HFF-Myc (cell line): ENCODE measurements at places on chromosomes 4 and X.

- DNase-seq, result no peak
These were observed 14.0 kb downstream of the APLN start for GRCh38 chrX:129640737-129641136.

GRCh38 chr4:71648448-71648847 is 135.4 kb downstream of the GC start:
- no peak for DNase-seq

DNA sequence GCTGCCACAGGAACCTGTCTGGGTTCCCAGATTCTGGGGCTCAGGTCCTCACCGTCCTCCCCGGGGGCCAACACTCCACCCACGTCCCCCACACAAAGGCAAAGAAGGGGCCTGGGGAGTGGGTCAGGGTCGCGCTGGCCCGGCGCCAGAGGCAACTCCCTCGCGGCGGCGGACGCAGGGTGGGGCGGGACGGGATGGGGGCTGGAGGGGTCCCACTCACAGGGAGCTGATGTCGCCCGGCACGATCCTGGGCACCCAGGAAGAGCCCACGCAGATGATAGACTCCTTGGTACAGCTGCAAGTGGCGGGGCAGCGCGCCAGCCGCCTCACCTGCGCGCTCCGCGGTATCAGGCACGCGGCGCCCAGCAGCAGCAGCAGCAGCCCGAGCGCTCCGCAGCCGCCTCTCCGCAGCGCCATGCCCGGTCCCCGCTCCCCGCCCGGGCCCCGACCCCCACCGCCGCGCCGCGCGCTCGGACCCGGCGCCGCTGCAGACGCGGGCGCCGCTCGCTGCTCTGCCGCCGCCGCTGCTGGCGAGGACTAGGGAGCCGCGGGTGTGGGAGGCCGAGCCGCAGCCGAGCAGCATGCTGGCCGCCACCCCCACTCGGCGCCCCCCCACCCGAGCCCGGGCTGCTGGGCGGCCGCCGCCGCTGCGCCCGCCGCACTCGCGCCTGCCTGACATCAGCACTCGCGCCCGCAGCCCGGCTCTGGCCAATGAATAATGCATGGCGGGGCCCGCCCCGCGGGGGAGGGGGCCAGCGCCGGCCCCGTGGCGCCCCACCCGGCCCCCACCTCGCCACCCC is at the start of gene LGI2:
TSS of gene LGI2 (minus strand) at position 670 of the 800 bp plus-strand sequence. CDS start at position 417, 253 bp downstream.
- no peak for DNase-seq

DNA sequence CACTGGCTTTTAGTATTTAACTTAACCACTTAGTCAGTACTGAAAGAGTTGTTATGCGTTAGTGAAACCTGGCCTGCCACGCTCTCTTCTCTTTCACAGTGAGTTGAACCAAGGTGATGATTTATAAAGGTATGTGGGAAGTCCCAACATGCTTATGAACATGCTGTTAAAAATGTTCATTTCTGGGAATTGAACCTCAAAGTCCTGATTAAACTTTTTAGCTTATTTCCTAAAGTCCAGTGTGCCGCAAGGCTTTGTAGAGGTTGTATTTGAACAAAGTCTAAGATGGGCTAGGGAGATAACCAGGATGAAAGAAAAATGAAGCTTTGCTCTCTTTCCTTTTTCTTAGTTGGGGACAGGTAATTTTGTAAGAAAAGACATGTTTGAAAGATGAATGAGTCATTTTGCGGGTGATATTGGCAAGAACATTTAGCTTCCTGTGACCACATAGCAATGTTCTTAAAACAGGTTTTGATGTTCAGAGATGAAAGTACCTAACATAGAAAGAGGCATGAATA is 270.3 kb downstream of the DTHD1 start:
- DNase-seq, result no peak

DNA sequence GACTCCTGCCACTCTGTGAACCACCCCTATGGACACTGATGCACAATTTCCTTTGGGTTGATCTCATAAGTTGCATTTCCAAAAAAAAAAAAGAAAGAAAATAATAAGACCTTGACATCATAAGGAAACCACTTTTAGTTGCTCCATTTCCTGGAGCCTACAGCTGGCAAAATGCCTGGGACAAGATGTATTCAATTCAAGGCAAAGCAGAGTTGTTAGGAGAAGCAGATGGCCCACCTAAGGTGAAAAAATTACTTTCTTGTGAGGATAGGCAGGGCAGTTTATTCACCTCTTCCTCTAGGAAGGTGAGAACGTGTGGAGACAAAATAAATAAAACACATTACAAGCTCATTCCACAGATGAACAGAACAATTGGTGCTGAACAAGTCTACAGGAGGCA is 14.1 kb upstream of the SCRG1 start:
- DNase-seq, result peak; percentile 17

- no peak for DNase-seq
These were observed 27.7 kb upstream of the VCX start for GRCh38 chrX:7815166-7815805.

DNA sequence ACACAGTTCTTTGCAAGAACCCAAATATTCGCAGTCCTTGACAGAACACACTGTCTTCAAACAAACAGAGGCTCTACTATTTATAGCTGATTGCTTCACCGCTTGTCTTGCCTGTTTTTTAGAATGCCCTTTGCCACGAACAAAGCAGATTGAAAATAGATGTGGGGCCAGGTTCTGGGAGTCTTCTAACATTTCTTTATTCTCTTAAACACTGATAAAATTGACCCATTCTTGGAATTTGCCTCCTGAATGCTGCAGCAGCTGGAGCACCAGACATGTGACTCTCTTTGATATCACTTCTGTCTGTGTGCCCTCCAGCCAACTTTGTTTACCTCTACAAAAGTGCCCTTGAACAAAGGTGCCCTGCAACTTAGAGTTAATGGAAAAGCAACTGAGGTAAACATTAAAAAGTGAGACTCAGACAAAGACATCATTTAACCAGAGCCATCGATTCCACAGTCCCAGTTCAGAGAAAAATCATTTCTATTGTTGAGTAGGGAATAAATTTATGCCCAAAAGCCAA is 64.2 kb upstream of the SPP1 start:
- no peak for DNase-seq

DNA sequence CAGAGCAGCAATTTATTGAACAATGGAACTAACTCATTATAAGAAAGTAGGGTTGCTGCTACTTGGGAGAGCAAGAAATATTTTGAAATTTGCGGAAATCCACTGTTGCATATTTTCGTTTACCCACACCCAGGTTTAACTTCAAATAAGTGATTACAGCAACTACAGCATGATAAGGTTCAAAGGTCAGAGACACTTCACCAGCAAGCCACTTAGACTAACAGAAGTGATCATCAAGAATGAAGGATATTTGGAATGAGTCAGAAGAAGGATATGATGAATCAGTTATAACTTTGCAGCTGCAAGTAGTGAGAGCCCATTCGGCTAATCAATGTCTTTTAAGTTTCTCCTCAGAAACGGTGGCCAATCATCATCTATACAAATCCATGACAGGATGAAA is 199.3 kb downstream of the TMA16 start:
- DNase-seq, result no peak

DNA sequence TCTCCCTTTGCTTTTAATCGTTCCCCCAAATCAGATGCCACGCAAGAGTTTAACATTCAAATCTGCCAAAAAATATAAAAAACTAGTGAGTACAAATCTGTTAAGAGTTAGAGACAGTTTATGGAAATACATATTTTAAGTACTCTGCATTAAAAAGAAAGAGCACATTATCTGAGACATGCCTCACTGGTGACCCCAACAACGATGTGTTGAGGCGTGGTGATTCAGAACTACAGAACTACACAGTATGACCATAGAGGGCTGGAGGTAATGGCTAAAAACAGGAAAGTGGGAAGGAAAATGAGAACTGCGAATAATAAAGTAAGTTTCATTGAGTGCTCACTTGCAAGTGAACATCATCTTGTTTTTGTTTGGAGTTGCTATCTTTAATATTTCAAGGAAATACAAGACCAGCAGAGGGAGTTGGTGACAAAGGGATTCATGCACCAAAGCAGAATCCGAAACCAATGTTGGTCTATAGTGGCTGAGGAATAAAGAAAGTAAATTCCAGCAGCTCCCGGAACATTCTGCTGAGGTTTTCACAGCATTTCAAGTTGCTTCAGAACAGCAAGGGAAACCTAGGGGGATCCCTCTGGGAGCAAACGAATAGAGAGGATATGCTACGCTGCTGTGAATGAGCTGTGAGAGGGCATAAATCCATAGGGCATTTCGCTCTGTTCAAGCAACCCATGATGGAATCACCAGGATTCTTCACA is 92.2 kb downstream of the DCHS2 start:
- no peak for DNase-seq

GRCh38 chr4:3304831-3305609 is 12.2 kb downstream of the RGS12 start:
- DNase-seq, result no peak

GRCh38 chrX:133191739-133192039 is 26.5 kb downstream of the TFDP3 start:
- no peak for DNase-seq
